Stimulated activated CD4-positive, alpha-beta T cell treated with anti-CD3 and anti-CD28 coated beads, Interleukin-1b, Interleukin-23, amount 100 ng/mL, for 1 hour (primary cell): ENCODE measurements at places on chromosomes 5 and 9.

DNA sequence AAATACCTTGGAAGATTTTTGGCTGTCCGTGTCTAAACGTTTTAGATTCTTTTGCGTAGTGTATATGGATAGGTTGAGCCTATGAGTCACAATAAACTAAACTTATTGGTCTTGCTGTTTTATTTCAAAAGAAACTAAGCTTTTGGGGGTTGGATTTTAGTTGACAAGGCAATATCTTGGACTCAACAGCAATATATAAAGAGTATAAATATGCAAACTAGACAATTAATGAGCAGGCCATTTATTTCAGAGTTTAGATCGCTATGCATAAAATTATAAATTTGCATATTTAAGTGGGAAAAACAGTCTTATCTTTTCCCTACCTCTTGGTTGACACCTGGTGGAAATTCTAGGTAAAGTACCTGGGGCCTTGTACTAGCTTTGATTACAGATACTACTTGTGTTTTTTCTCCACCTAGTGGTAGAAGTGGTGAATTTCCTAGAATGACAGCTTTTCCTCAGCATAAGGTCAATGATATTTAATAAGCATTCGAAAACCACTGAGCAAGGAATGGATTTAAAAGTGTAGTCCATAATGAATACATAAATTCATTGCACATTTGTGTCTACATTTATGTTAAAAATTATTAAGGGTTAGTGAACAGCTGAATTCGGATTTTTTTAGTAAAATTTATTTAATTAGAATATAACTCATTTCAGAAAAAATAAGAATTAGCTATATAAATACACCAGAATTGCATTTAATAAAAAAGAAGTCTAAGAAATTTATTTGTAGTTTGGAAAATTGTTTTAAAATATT is 1.7 kb upstream of the ARRDC3 start:
- DNase-seq: no peak

GRCh38 chr5:157877821-157878220 is 18.9 kb upstream of the CLINT1 start:
- no peak for DNase-seq

GRCh38 chr5:135308245-135308644 is 90.8 kb downstream of the MACROH2A1 start:
- DNase-seq: no peak

- no peak for DNase-seq
Observed at GRCh38 chr9:9016597-9016996, 1217.0 kb upstream of the DMAC1 start.
